ENCODE measurements at places on chromosomes 5 and 9.

GRCh38 chr9:125446561-125447094 is 185.0 kb downstream of the GAPVD1 start:
- DNase-seq: no peak

- DNase-seq: no peak
These were observed 7.9 kb upstream of the MYORG start for GRCh38 chr9:34384368-34385165.

- no peak for DNase-seq
These were observed 171.2 kb downstream of the TMEM167A start for GRCh38 chr5:82905986-82906385.

GRCh38 chr5:172423379-172424110 is 30.8 kb downstream of the SH3PXD2B start:
- no peak for DNase-seq

DNA sequence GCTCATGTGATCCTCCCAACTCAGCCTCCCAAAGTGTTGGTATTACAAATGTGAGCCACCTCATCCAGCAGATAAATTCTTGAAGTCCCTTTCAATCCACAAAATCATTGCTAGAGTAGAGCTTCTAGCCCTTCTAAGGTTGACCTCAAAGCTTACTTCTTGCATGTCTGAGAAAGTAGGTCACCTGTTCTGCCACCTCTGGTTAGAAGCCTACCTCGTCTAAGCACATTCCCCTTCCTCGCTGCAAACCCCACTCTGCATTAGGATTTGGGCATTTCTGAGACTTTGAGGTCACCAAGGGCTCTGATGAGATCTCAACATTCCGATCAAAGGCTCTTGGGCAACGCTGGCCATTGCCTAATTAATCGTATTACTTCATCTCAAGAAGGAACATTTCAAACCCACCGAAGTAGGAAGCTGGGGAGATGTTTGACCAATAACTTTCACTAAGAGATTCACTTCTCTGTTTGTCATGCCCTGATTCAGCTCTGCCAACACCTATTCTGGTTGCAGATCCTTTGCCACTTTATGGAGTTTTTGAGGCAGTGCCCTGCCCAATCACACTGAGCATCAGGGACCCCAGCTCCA is 8.6 kb downstream of the ADAM19 start:
- no peak for DNase-seq

DNA sequence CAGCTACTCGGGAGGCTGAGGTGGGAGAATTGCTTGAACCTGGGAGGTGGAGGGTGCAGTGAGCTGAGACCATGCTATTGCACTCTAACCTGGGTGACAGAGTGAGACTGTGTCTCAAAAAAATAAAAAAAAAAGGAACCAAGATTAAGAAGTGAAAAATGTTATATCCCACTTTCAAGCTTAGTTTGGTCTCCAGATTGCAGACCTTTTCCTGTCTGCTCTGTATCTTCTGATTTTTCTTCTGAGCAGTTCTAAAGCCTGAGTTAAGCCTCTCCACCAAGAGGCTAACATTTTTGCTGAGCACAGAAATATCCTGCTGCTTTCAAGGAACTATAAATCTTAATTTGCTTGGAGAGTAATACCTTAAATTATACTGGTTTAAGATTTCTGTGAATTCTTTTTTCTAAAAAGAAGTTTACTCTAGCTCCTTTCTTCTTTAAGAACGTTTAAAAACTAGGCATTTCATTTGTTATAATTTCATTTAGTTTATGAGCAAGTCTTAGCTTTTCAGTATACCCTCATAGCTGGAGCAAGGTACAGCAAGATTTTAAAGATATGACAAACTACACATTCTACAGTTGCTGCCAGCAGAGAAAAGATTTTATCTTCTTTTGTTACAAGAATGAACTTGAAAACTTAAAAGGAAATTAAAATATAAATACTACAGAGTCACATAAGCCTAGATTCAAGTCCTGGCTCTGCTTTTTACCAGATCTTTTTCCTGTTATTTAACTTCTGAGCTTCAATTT is 55.0 kb downstream of the GARNL3 start:
- no peak for DNase-seq

- no peak for DNase-seq
These were observed 100.4 kb downstream of the SGCD start for GRCh38 chr5:156427315-156427714.

DNA sequence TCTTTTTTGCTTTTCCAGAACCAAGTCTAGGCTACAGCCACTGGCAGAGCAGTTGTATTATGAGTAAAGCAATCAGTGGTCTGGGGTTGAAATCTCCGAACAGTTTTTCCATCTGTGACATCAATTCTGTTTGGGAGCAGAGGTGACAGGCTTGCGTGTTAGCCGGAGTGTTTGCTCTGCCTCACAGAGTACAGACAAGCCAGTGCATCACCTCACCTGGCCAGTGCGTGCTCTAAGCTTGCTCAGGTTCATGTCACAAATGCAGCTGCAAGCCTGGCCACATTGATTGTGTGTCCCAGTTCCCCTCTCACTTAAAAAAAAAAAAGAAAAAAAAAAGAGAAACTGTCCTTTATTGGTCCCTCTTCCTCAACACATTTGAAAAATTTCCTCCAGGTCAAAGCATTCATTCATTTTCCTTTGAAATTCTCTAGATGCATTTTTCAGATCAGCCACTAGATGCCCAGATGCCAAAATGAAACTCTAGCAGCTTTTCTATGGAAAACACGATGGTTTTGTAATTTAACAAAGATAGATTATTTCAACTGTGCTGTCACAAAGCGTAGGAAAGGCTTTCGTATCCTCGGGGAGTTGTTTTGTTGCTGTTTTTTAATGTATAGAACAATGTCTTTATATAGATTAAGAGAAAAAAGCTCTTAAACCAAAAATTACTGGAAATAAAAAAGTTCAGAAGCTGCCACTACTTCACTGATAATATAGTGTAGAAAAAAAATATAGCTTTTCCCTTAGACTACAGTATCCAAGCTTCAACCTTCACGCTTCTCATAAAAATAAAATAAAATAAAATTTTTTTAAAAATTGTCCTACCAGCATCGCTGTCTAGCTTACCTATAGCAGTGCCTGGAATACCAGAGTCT is 585.5 kb downstream of the TLE1 start:
- no peak for DNase-seq

- DNase-seq: no peak
These were observed 9.0 kb upstream of the DMRT3 start for GRCh38 chr9:967436-967835.

DNA sequence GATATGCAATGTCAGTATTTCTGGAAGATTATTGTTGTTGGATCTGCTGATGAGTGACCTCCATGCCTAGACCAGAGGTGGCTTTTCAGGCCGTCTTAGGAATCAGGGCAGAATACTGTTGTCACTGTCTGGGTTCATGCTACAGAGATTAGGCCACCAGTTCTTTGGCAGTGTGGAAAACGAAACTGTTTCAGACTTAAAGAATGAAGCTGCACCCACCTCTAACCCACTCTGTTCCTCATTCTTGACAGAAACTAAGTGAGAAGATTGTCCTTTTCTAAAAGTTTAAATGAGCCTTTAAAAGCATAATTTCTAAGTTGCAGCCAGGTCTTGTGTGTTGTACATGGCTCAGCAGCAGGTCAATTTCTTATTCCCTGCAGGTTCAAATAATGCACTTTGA is 444.3 kb downstream of the ENC1 start:
- no peak for DNase-seq

- no peak for DNase-seq
These were observed 27.2 kb downstream of the ATP6V0E1 start for GRCh38 chr5:173010547-173011464.

- no peak for DNase-seq
These were observed 258.6 kb downstream of the ASTN2 start for GRCh38 chr9:117156144-117156688.

DNA sequence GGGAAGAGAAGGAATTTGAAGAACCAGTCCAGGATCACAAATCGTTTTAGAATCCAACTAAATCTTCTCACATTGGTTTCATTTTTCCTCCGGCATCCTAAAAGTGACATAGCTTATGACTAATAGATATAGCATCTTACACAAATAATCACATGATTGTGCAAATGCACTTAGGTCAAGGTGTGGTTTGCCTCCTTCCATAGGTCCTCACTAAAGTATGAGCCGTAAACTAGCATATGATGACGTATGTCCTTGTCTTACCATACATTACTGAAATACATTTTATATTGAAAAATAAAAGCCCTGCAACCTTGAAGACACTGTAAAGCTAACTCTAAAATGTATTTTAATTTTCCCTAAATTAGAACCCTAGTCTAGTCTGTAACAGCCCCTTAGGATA is 362.7 kb upstream of the ADAMTS16 start:
- DNase-seq: no peak

GRCh38 chr5:179612577-179613459 is 10.7 kb downstream of the HNRNPH1 start:
- DNase-seq: no peak

GRCh38 chr9:133443982-133444381 is 15.8 kb upstream of the CACFD1 start:
- no peak for DNase-seq

- DNase-seq: no peak
These were observed 154.5 kb downstream of the ARSB start for GRCh38 chr5:78830528-78831046.

- no peak for DNase-seq
These were observed 956.5 kb downstream of the CDH18 start for GRCh38 chr5:19031491-19031890.

GRCh38 chr9:19641046-19641445 is 147.8 kb downstream of the SLC24A2 start:
- no peak for DNase-seq

DNA sequence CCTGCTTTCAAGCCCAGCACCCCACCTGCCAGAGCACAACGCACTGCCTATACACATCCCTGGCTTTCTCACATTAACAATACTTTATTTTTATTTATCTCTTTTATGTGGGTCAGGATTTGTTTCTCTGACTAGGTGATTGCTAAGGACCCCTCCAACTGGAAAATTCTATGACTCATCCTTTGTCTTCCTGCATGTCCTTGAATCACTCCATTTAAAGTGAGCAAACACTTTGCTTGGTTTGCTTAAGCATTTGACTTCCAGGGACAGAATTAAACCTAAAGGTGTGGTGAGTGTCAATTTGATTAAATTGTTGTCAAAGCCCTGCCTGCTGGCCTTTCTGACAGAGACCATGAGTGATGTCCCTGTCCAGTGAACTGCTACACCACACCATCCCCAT is 536.5 kb upstream of the BRINP1 start:
- no peak for DNase-seq

GRCh38 chr9:82252116-82252515 is 263.5 kb downstream of the SPATA31D1 start:
- DNase-seq: no peak

- DNase-seq: no peak
These were observed 5.3 kb downstream of the RALGDS start for GRCh38 chr9:133115604-133116345.

DNA sequence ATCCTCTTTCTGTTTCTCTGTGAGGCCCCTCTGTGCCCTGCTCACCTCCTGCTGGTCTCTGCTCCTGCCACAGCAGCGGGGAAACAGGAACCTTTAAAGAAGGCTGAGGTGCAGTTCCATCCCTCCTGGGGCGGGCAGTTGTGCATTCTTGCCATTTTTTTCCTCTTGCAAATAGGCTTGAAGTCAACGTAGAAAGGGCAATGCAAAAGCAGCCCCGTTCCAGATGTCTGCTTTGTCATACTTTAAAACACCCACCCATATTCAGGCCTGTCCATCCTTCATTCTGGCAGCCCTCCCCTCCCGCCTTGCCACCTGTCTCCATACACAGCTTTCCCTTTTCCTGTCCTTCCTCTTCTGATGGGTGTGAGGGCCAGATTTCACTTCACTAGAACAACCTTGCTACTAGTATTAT is 65.4 kb upstream of the KLF9 start:
- no peak for DNase-seq

DNA sequence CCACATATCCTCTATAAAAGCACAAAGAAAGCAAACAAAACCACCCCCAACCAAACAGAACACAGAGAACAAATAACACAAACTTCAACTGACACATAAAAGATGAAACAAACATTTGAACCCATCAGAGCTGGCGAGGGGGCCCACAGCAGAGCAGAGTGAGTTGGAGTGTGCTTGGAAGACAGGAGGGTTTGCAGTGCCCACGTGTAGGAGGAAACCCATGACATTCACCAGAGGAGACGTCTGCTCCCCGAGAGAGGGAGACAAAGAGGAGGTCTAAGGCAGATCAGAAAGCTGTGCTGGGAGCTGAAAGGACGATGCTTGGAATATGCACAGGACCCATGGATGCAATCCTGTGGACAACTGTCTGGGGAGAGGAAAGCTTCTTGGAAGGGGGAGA is 27.0 kb downstream of the MRPL36 start:
- DNase-seq: no peak

- no peak for DNase-seq
These were observed 206.3 kb upstream of the GDNF start for GRCh38 chr5:38046103-38046502.

DNA sequence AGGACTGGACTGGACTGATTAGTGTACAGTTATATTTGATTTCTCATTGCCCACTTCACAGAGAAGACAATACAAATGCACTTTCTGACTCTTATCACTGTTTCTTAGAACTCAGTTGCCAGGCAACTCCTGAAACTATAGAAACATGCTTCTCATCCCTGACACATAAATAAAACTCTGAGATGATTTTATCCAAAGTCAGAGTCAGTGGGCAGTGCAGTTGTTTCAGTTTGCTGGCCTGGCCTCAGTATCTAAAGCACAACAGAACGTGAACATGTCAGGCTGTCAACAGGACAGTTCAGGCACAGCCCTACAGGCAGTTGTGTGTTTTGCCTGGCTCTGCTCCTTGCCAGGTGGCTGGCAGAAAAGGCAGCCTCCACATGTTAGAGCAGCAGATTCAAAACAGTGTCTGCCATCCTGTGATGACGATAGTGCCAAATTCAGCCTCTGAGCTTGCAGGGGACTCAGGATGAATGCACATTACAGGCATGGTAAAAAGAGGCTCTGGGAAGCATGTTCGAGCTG is 65.1 kb upstream of the CCDC152 start:
- DNase-seq: no peak

- DNase-seq: no peak
These were observed 97.1 kb upstream of the APC start for GRCh38 chr5:112640546-112640945.

GRCh38 chr5:37174928-37175327 is 74.2 kb downstream of the CPLANE1 start:
- DNase-seq: no peak

DNA sequence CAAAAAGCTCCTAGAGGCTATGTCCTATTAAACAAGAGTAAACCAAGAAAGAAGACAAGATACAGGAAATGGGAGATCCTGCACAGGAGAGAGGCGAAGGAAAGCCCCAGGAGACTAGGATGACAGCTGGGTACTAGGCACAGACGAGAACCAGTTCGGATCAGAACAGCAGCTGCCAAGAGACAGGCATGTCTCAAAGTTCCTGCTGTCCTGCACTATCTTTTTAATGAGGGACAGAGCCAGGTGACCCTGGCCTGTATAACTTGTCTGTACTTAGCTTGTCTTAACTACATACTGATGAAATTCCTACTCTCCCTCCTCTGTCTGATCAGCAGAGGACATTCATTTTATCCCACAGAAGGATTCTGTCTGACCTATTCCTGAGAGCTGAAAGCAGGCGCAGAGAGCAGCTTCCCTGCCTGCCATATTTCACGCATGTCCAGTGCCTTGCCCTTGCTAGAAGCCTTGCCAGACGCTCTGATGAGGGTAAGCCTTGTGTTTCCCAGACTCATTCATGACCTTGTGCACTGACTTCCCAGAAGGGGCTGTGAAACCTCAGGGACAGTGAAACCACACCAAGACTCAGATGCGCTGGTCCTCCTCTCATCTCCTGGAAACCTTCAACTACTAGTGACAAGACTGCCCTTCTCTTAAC is 24.7 kb downstream of the TSC1 start:
- DNase-seq: no peak

Measured in stimulated activated CD8-positive, alpha-beta memory T cell treated with anti-CD3 and anti-CD28 coated beads, Interleukin-7, amount 100 ng/mL, for 1 hour (primary cell).